ENCODE measurements at places on chromosomes 7 and 10.

- no peak for DNase-seq
These were observed 245.8 kb downstream of the ARHGAP21 start for GRCh38 chr10:24477915-24478314.

DNA sequence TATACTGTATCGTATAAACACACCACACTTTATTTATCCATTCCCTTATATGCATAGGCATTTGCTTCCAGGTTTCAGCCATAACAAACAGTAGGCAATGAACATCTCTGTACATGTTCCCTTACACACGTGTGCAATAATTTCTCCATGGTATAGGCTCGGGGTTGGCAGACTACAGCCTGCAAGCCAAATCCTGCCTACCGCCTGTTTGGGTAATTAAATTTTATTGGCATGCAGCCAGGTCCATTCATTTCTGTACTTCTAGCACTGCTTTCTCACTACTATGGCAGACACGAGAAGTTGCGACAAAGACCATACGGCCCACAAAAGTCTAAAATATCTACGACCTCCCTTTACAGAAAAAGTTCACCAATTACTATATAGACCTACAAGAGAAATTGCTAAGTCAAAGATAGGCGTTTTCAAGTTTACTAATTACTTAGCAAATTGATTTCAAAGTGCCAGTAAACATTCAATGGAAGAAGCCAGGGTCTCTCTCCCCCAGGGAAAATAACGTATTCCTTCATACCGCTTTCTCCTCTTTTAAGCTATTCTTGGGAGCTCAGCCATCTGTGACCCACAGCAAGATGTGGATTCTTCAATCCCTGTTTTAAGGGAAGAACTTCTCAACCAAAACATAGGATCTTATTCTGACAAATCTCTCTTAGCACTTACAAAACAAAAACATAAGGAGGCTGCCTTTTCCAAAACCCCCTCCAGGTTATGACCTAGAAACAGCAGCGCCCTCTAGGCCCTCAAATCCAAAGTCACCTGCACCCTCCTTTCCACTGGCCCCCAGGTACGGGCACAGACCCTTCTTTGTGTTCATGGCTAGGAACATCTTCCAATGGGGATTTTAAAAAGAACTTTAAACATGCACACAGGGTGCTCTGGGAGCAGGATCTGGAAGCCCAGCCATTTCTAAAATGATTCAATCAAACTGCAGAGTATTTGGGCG lies 100.5 kb downstream of the FGFR2 start:
- no peak for DNase-seq

DNA sequence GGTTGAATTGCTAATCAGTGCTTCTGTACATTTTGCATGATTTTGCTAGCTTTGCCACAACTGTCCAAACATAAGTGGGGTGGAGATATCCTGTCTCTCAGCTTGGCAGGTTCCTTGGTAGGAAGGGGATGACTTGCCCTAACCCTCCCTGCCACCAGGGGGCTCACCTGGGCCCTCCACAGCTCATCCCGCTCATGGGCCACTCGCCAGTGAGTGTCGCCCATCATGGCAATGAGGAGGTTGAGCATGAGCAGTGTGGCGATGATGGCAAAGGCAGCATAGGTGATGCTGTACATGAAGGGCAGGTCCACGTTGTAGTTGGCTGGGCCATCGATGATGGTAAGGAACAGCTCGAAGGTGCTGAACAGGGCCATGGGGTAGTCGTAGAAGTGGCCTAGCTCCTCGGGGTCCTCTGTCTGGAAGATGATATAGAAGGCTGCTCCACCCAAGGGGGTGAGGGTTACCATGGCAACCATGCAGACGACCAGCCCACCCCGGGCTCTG lies 12.2 kb downstream of the TRPV6 start:
- no peak for DNase-seq

DNA sequence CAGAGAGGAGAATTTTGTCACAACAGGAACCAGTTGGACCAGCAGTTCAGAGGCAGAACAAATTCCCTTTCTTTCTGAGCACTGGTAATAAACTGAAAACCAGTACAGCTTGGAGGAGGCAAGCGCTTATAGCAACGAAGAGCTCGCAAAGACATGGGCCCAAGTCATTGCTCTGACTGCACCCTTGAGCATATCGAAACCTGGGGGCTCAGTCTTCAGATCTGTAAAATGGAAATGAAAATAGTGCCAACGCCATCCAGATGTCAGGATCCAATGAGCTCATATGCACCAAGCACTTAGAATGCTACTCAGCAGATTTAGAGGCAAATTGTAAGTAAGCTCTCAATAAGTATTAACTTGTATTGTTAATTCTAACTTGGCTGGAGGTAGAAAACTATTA lies 14.4 kb upstream of the CALU start:
- no peak for DNase-seq

- DNase-seq, result no peak
These were observed 260.9 kb downstream of the ADARB2 start for GRCh38 chr10:1476455-1476803.

DNA sequence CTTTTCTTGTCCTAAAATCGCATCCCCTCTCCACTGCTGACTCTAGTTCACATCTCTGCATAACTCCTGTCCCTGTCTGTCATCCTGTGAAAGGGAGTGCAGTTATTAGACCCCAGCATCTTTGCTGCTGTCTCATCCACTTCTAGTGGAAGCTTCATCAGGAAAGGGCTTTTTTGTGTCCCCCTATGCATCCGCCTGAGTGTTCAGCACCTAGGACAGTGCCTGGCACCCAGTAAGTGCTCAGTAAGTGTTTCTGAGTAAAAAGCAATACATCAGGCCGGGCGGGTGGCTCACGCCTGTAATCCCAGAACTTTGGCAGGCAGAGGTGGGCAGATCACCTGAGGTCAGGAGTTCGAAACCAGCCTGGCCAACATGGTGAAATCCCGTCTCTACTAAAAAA lies 211.8 kb upstream of the FOXK1 start:
- DNase-seq, result no peak

GRCh38 chr7:1419688-1420087 lies 39.6 kb downstream of the MICALL2 start:
- DNase-seq, result no peak

DNA sequence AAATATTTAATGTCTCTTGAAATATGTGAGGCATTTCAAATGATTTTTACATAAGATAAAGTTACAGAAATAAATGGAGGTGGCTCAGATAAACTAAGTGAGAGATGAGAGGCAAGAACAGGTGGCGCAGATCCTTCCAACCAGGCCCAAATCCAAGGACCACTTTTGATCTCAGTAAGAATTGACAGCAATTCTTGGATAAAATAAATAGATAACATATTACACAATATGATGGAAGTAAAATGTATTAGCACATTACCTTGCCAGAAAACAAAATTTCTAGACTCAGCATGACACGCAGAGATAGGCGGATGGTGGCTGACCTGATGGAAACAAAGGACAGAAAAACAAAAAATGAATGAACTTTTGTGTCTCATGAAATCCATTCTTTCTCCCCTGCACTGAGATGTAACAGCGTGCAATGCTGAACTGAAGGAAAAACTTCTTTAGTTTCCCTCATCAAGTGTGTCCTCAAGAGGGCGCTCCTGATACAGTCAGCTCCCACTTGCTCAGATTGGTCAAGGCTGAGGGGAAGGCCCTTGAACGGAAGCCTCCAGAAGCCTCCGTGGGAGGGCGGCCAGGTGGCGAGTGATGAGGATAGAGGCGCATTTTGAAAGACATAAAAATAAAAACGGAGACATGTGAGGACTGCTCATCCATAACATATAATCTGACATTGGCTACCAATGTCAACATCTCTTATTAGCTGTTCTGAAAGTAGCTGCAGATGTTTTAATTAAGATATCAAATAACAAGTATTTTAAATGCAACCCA lies 62.8 kb upstream of the GSDME start:
- DNase-seq, result peak; percentile 76

- DNase-seq, result no peak
These were observed 58.6 kb upstream of the CDK1 start for GRCh38 chr10:60719721-60720120.

DNA sequence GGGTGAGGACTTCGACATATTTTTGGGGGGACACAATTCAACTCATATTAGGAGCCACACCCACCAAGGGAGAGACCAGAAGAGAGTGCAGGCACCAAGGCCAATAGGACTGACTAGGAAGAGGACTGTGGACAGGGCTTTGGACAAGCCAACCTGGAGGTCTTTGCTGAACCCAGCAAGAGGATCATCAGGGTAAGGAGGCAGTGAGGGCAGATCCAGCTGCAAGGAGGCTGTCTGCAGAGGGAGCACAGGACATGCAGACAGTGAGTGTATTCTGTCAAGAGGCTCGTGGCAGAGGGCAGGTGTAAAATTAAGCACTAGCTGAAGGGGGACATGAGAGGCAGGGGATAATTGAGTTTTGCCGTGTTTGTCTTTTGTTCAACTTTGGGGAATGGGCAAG lies 83.4 kb upstream of the MGMT start:
- no peak for DNase-seq

- no peak for DNase-seq
These were observed 102.1 kb upstream of the RSU1 start for GRCh38 chr10:16919121-16919982.

DNA sequence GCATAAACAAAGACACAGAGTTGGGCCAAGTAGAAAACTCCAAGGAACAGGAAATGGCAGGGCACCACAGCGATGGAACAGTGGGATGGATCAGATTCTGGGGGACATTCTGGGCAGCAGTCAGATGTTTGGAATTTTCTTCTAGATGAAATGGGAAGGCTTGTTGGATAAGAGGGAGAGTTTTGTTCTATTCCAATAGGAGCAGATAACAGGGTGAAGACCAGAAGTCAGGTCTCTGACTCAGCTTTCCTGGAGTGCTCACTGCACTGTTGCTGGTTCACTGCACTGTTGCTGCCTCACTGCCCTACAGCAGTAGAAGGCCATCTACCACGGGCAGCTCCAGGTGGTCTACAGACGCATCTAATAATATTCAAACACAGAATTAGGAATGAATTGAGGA lies 135.6 kb downstream of the ATE1 start:
- DNase-seq, result no peak

- DNase-seq, result no peak
These were observed 22.6 kb upstream of the PDIA4 start for GRCh38 chr7:149050941-149051340.

DNA sequence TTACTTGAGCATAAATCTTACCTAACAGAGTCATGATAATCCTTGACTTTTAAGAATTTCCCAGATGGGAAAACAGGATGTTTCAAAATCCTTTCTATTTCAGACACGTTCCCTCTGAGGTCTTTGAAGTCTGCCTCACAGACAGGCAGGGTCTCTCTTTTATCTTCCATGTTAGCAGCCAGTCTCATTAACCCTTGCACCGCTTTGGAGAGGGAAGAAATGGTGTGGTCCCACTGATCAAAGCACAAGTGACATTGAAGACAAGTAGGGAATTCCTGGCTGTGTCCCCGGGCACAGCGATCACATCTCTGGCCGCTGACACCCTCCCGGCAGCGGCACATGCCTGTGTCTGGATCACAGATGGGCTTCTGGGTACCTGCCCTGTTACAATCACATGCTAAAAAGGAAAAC lies 52.7 kb upstream of the LAMB1 start:
- DNase-seq, result no peak

DNA sequence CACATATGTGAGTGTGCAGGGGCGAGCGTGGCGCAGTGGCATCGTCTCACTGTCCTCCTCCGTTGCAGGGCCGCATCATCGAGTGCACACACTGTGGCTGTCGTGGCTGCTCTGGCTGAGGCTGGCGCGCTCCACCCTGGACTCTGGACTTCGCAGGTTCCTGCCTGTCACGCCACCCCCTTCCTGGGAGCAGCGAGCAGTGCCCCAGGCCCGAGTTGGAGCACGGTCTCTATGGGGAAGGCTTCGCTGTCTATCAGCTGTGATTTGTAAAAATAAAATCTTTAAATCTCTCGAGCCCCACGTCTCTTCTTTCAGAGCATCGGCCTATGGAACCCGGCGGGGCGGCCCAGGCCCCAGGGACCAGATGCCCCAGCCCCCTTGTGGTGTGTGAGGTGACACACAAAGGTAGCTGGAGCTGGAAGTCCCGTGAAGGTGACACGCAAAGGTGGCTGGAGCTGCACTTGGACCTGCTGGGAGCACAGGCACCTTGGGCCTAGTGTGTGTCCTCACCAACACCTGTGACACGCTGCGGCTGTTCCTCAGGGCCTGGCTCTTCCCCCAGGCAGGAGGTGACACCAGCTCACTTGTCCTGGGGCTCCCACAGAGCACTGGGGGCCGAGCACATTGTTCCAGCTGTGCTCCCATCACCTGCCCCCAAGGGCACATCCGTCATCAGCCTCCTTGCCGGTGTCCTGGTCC lies 10.7 kb downstream of the BUD31 start:
- no peak for DNase-seq

DNA sequence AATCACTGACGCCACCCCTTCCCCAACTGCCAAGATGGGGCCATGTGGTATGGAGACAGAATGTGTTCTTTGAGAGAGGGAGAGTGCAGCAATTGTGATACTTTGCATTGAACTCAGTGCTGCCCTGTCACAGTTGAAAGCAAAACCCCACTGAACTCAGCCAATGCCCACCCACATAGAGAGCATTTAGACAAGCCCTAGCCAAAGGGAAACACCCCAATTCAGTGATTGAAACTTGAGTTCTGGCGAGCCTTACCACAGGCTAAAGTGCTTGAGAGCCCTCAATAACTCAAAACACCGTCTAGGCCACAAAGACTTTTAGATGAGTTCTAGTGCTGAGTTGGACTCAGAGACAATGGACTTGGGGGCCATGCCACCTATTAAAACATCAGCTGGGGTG lies 751.9 kb upstream of the POT1 start:
- DNase-seq, result no peak

- no peak for DNase-seq
These were observed 177.0 kb downstream of the GNAT3 start for GRCh38 chr7:80334908-80335307.

- DNase-seq, result no peak
These were observed 770.4 kb downstream of the TNS3 start for GRCh38 chr7:46811529-46811928.

GRCh38 chr7:138478499-138478908 lies 18.4 kb downstream of the TRIM24 start:
- no peak for DNase-seq

Data from CD4-positive, alpha-beta T cell treated with Interferon gamma for 1 hour (primary cell).